ENCODE measurements at places on chromosomes 4 and X.
A peak's percentile ranks its signal among the peaks of the same experiment; 100 is the strongest.

- DNase-seq = peak; percentile 15
Observed at GRCh38 chr4:139416073-139416673, 37.7 kb upstream of the RAB33B start.

GRCh38 chr4:173128199-173128890 lies 40.3 kb upstream of the GALNT7 start:
- no peak for DNase-seq

- peak; percentile 62 for DNase-seq
Observed at GRCh38 chr4:41212616-41213203, 1.6 kb downstream of the APBB2 start.

DNA sequence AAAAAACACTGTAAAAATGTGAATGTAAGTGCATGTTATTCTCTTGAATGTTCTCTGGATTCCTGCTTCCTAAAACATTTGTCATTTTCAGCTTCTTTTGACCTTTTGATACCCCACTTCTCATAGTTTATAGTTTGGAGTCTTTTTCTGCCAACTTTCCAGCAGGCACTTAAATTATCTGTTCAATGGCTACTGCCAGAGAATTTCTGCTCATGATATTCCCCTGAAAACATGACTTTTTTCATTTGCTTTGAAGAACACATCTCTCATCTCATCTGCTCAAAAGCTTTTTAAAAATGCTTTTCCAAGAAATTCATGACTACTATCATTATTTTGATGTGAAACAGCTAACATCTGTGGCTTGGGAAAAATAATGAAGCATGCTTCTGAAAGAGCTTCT lies 269.7 kb upstream of the PCDH7 start:
- DNase-seq = no peak

- no peak for DNase-seq
Observed at GRCh38 chr4:56861360-56861759, 39.9 kb upstream of the SPINK2 start.

DNA sequence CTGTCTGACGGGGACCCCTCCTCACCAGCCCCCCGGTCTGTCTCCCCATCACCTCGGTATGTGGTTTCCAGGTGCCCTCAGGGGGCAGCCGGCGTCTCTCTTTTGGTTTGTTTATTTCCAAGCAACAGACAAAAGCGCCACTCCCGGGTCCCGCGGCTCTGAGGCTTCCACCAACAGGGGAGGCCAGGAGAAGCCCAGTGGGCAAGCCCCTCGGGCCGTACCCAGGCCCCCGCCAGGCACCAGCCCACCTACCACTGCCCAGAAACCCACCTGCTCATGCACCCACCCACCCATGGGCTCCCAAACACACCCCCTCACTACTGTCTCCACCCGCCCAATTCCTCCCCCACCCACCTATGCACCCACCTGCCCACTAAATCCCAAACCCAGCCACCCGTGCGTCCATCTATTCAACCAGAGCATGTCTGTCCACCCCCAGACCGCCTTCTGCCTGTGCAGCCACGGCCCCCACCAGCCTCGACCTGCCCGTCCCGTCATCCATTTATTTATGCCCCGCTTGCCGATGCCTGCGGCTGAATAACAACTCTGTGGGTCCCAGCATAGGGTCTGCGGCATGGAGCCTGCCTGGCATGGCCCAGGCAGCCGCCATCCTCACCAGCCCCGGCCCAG lies 129.8 kb downstream of the FAM53A start:
- no peak for DNase-seq

DNA sequence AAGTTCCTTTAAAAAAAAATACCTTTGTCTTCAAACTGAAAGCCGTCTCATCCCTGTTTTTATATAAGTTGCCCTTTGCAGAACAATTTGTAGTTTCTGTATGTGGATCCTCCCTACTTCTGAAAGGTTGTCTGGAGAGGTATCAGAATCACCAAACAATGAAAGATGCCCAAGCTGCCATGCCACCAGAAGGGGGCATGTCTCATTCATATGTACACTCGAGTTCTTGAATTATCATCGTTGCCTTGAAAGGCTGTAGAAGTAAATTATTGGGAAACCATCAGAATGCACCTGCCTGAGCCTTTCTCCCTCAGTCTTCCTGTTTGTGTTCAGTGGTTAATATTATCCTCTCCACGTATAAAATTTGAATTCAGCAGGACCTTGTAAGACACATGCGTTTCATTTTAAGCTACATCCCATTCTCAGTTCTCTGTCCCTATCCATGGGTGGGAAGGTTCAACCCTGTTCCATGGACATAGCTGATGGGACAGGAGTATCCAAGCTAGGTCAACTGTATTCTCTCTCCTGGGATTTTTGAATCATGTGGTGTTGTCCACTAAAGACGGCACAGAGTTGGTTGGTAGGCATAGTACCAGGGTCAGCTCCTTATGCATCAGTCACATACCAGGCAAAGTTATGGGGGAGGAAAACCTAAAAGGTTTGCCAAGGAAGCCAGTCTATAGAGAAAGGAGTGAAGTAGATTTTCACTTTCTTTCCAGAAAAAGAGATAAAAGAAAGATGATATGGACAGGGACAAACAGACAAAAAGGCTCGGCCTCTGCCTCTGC lies 24.0 kb downstream of the GALNT7 start:
- no peak for DNase-seq

- no peak for DNase-seq
Observed at GRCh38 chr4:69743476-69744156, 16.8 kb downstream of the SULT1B1 start.

DNA sequence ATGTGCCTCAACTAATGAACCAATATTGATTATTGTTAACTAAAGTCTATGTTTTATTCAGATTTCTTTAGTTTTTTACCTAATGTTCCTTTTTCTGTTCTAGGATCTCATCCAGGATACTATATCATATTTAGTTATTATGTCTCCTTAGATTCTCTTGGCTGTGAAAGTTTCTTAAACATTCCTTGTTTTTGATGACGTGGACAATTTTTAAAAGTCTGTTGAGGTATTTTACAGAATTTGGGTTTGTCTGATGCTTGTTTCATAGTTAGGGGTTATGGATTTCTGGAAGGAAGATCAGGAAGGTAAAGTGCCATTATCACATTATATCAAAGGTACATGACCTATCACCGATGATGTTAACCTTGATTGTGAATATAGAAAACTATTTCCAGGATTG lies 18.2 kb upstream of the MCTS1 start:
- no peak for DNase-seq

DNA sequence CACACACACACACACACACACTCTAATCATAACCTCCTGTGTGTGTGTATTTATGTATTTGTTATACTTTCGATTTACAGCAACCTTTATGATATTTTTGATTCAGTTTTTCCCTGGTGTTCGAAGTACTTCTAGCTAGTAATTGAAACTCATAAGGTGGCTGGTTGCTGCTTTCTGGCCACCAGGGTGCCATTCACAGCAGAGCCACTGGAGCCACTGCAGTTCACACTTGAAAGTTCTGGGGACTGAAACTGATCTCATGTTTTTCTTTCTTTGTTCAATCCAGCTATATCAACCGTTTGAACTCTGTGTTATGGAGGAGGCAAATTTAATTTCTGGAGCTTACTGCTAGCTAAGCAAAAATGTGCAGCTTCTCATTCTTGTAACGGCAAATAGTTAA lies 419.4 kb downstream of the ADGRL3 start:
- no peak for DNase-seq

- no peak for DNase-seq
Observed at GRCh38 chr4:128582427-128582870, 227.1 kb upstream of the JADE1 start.

- no peak for DNase-seq
Observed at GRCh38 chr4:95524729-95525128, 24.0 kb downstream of the UNC5C start.

- DNase-seq = no peak
Observed at GRCh38 chr4:173685165-173685830, 155.3 kb upstream of the HAND2 start.

GRCh38 chr4:119543779-119544178 lies 84.8 kb downstream of the PDE5A start:
- DNase-seq = no peak

GRCh38 chr4:52368895-52369294 lies 290.2 kb downstream of the USP46 start:
- no peak for DNase-seq

DNA sequence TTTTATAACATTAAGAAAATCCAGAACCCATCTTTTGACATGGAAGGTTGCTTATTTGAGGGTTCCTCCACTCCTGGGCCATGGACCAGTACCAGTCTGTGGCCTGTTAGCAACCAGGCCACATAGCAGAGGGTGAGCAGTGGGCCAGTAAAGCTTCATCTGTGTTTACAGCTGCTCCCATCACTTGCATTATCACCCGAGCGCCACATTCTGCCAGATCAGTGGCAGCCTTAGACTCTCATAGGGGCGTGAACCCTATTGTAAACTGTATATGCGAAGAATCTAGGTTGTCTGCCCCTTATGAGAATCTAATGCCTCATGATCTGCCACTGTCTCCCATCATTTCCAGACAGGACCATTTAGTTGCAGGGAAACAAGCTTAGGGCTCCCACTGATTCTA lies 58.6 kb downstream of the NDST4 start:
- no peak for DNase-seq

GRCh38 chrX:108306086-108306485 lies 132.1 kb downstream of the COL4A6 start:
- DNase-seq = no peak

GRCh38 chr4:172777729-172778431 lies 390.7 kb upstream of the GALNT7 start:
- no peak for DNase-seq

GRCh38 chrX:48996969-48997368 lies 5.1 kb downstream of the GRIPAP1 start:
- no peak for DNase-seq

DNA sequence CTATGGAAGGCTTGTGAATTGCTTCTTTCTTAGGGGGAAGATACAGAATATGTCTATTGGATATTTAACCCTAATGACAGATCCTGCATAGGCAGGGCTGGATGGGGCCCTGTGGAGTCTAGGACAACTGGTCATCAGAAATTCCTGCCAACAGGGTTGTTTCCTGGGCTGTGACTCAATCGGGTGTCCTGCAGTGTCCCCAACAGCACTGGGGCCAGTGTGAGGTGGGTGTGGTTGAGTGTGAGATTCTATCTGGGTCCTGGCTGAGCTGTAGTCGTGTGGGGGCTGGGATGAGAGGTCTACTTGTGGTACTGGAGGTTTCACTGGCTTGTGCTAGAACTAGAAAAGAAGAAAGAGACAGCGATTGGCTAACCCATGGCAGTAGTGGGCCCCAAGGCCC lies 87.3 kb upstream of the WDR1 start:
- no peak for DNase-seq

DNA sequence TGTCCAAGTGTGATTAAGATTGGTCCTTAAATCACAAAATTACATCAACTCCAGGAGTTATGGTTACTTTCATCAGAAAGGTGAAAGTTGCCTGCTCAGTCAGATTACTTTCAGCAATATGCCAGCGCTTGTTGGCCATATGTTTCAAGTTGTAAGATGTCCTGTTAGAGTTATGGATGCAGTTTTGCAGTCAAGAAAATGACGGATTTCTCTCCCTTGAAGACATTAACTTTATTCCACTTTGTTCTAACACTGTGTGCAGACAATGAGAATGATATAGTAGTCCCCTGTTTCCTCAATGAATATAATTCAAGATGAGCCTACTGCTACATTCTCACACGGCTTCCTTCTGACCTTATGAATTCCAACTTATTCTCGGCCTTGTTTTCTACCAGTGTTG lies 295.0 kb upstream of the ADGRL3 start:
- no peak for DNase-seq

GRCh38 chr4:88211473-88212252 lies 53.2 kb upstream of the ABCG2 start:
- DNase-seq = peak; percentile 11

DNA sequence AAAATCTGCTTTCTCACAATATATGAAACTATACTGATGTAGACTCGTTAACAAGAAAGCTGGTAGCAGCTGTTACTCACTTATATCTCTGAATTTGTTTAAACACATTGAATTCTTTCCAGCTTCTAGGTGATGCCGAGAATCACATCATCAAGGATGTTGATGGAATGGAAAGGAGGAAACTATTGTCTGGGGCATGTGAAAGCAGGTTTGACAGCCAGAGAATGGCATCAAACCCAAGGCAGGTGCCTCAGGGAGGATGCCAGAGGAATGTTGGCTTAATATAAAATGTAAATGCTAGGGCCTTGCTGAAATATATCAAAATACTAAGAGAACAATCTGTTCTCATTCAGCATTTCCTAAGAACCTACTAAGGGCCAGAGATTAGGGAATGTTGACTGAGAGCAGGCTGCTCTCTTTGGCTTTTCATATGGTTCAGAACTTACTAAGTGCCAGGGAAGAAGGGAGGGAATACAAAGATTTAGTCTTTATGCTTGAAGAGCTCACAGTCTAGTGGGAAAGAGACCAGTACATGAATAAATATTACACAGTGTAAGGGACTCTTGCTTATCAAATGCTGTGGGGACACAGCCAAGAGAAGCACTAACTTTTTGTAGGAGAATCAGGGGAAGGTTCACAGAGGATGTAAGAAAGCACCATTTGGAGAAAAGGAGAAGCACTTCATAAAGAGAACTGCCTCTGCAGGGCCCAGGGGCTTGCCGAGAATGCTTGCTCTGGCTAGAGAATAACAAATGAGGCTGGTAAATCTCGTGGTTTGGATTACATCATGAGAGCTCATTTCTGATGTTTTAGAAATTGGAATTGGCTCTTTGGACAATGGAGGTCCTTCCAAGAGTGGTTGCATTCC lies 14.7 kb downstream of the SLIT2 start:
- no peak for DNase-seq

- DNase-seq = no peak
Observed at GRCh38 chr4:2266181-2266580, 4.3 kb upstream of the MXD4 start.

GRCh38 chr4:73859614-73860088 lies 6.6 kb downstream of the PF4V1 start:
- peak; percentile 14 for DNase-seq

DNA sequence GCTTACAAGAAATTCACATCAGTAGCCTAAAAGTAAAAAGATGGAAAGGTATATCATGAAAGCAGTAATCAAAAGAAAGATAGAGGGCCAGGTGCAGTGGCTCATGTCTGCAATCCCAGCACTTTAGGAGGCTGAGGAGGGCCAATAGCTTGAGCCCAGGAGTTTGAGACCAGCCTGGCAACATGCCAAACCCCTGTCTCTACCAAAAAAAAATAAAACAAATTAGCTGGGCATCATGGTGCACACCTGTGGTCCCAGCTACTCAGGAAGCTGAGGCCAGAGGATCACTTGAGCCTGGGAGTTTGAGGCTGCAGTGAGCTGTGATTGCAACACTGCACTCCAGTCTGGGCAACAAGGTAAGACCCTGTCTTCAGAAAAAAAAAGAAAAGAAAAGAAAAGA lies 55.5 kb downstream of the GSPT2 start:
- DNase-seq = no peak

GRCh38 chr4:4689694-4690440 lies 148.0 kb upstream of the STX18 start:
- no peak for DNase-seq

GRCh38 chrX:23766650-23767551 lies 16.1 kb upstream of the SAT1 start:
- DNase-seq = no peak

- no peak for DNase-seq
Observed at GRCh38 chr4:150862829-150863228, 152.3 kb downstream of the LRBA start.
